ENCODE measurements at places on chromosomes 12 and 14.

DNA sequence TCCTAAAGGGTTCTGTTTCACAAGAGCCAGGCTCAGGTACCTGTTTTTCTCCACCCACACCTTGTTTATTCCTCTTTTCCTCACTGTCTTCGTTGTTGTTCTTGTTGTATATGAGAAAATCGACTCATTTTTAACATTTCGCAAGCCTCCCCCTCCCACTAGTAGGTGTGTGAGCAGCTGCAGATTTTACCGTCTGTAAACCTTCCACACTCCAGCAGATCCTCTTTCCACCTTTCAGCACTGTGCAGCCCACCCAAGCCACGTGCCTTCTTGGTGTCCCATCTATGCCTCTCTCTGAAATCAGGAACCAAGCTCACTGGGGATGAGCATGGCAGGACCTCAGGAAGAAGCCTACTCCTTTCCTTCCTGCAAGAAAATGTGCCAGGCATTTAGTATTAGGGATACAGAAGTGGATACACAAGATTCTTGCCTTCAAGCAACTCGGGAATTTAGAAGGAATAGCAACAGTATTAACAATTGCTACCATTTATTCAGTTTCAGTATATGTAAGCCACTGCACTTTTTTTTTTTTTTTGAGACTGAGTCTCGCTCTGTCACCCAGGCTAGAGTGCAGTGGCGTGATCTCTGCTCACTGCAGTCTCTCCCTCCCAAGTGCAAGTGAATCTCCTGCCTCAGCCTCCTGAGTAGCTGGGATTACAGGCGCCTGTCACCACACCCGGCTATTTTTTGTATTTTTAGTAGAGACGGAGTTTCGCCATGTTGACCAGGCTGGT, 113.6 kb downstream of the CHST11 start:
- DNase-seq: no peak

DNA sequence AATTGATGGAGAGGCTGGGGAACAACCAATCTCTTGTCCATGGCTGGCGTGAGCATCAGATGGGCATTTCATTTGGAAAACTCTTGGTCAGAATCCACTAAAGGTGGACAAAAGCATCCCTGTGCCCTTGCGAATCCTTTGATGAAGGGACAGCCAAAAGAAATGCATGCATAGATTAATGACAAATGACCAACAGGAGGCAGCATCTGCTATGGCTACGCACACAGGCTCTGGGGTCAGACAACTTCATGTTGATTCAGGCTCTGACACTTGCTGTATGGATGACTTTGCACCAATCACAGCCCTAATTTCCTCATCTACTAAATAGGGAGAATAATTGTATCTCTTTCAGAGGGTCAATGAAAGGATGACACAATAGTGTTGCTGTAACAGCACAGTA, 117.5 kb downstream of the ASCL4 start:
- peak; percentile 35 for DNase-seq

DNA sequence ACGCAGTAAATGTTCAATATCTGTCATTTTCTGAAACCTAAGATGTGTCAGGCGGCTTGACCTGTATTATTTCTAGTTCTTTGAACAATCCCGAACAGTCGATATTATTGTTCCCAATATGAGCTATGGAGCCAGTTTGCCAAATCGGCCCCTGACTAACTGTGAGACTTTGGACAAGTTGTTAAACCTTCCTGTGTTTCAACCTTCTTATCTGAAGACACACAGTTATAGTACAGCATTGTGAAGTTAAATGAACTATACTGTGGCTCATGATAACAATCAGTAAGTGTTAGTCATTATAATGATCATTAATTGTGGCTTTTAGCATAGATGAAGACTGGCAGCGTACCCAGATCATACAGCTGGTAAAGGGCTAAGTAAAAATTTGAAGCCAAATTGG, 23.4 kb downstream of the DDX47 start:
- DNase-seq: no peak

GRCh38 chr14:87391066-87391465, 601.9 kb downstream of the GALC start:
- DNase-seq: no peak

- no peak for DNase-seq
Measured at GRCh38 chr12:91003737-91004136, 1.0 kb downstream of the EPYC start.

DNA sequence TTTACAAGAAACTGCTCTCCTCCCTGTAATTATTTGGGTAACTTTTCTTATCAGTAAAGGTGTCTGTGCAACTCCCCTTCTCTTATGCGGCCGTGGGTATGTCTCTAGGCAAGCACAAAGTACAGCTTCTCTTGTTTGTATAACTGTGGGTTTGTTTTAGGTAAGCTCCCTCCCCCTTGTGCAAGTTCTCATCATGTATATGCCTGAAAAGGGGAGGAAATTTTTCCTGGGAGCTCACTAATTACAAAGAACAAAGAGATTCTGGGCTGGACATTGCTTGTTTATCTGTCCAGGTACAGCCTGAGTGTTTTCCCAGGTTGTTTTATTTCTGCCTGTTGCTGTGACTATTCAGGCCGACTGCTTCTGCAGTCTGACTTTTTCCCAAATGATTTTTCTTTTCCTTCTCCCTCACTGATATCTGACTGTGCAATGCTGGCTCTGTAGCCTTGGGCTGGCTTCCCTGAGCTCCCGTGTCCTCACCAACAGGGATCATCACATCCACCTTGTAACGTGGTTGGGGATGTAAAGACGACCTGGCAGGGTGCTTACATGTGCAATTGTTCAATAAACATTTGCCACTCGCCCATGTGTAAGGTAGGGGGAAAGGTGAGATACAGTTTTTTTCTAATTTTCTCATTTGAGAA, 916.5 kb downstream of the AACS start:
- DNase-seq: no peak

- peak; percentile 92 for DNase-seq
Measured at GRCh38 chr14:69580009-69580577, 5.4 kb upstream of the CCDC177 start.

- peak; percentile 22 for DNase-seq
Measured at GRCh38 chr14:99274346-99275221, 2.6 kb upstream of the BCL11B start.

DNA sequence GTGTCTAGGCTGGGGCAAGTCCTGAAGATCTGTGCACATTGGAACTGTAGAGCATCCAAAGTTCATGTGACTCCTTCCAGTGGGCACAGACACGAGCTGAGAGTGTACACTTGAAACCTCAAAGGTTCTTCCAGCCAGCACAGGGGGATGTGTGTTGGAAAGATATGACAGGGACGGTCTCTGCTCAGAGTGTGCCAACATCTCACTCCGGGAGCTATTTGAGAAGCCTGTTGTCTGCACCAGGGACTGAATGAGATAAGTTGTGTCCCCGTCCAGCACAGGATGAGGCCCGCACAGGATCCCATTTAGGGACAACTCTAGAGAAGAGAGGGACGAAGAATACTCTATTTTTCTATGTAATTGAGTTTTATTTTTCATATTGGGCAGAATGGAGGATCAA, 136.3 kb downstream of the SNAPC1 start:
- no peak for DNase-seq

- DNase-seq: no peak
Measured at GRCh38 chr14:90788031-90788430, 28.2 kb downstream of the TTC7B start.

GRCh38 chr12:5904969-5905368, 40.1 kb downstream of the ANO2 start:
- DNase-seq: no peak

GRCh38 chr12:12788675-12789368, 3.4 kb downstream of the APOLD1 start:
- DNase-seq: peak; percentile 90

GRCh38 chr12:127241072-127241817, 1025.7 kb upstream of the TMEM132C start:
- no peak for DNase-seq

DNA sequence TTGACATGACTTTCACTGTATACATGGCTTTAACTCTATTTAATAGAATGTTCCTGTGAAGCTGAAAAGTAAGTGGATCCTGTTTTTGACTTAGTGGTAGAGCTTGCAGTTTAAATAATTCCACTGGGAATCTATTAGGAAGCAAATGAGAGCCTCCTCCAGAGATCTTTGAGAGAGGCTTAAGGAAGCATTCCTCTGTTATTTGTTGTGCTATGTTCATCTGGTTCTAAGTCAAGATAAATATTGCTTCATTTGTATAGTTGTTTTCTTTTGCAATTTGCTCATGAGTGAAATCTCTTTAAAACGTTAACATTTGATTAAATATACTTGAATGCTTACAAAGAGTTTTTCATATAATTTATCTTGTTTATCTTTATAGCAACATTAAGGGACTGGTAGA, 70.4 kb downstream of the TMTC2 start:
- DNase-seq: no peak

GRCh38 chr12:51702587-51702986, 111.6 kb downstream of the SCN8A start:
- no peak for DNase-seq

- DNase-seq: no peak
Measured at GRCh38 chr14:101463566-101464171, 97.6 kb upstream of the DIO3 start.

DNA sequence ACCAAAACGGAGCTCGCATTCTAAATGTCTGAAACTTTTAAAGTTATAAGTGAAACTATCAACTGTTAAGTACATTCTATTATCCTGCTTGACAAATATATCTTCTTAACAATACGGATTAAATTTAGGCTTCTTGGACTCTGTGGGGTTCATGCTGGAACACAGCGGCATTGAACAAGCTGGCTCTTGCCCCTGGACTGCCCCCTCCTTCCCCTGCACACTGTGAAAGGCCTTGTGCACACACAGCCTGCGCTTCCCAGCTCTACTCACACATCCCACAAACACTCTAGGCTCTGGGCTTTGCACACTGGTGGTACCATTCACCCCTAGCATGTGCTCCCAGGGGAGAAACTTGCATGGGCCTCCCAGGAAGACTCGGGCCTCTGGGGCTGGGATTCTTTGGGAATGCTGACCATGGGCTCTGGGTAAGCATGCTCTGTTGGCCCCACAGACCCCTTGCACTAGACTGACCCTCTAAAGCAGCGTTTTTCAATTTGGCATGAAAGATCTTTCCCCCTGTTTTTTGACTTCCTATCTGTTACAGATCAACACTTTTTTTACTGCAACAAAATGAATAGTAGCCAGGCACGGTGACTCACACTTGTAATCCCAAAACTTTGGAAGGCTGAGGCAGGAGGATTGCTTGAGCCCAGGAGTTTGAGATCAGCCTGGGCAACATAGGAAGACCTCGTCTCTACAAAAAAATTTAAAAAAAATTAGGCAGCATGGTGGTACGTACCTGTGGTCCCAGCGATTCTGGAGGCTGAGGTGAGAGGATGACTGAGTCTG, 96.2 kb upstream of the CPM start:
- DNase-seq: no peak

GRCh38 chr14:21238823-21239518, 30.3 kb downstream of the HNRNPC start:
- DNase-seq: no peak

GRCh38 chr14:83120187-83120586, 1586.5 kb upstream of the SEL1L start:
- DNase-seq: no peak

GRCh38 chr12:94829552-94829951, 173.9 kb downstream of the NDUFA12 start:
- no peak for DNase-seq

- no peak for DNase-seq
Measured at GRCh38 chr14:54048736-54049135, 92.1 kb upstream of the BMP4 start.

GRCh38 chr12:25382311-25383106, 131.8 kb upstream of the KRAS start:
- DNase-seq: peak; percentile 64

- DNase-seq: no peak
Measured at GRCh38 chr14:32681598-32681997, 257.1 kb upstream of the NPAS3 start.
